ENCODE measurements at places on chromosomes 4 and X.

GRCh38 chrX:41671082-41671481 lies 17.7 kb upstream of the GPR34 start:
- no peak for DNase-seq

GRCh38 chr4:121594796-121595526 lies 101.8 kb downstream of the ANXA5 start:
- no peak for DNase-seq

DNA sequence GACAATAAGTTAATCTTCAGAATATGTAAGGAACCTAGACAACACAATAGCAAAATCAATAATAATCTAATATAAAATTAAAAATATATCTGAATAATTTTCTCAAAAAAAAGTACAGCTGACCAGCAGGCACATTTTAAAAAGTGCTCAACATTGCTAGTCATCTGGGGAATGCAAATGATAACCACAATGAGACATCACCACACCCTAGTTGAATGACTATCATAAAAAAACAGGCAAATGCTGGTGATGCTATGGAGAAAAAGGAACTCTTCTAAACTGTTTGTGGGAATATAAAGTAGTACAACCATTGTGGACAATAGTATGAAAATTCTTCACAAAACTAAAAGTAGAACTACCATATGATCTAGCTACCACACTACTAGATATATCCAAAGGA lies 956.9 kb upstream of the NDST4 start:
- DNase-seq = no peak

GRCh38 chrX:13742397-13743176 lies 8.0 kb downstream of the OFD1 start:
- peak; percentile 66 for DNase-seq

GRCh38 chr4:53775381-53775780 lies 184.1 kb upstream of the LNX1 start:
- no peak for DNase-seq

GRCh38 chr4:13860126-13860525 lies 232.6 kb upstream of the BOD1L1 start:
- DNase-seq = no peak

DNA sequence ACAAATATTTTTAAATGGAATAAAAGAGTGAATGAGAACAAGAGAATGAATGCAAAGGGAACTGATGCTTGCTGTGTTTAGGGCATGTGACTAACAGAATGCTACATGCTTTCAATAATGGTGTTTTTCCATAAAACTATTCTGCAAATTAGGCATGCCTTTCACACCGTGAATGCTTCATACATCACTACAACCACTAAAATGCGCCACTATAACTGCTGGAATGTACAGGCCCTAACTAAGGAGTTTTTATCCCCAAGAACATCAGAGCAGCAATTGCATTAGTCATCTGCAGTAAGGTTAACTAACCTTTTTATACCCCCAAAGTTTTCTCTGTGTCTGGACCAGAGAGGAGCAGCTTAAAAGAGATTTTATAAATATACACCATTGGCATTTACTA lies 190.4 kb downstream of the ARAP2 start:
- DNase-seq = no peak

DNA sequence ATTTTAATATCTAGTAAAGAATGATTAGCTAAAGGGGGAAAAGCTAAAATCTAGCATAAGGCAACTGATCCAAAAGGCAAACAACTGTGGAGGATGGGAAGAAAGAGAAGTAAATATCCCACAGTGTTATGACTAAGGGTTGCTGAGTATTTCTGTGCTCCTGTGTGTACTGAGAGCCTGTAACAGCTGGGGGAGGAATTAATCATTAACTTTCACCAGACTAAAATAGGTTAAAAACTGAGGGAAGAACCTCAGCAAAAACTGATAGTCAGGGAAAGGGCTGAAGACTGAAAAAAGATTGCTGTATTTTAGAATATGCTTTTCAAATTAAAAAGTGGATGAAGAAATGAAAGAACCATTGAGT lies 365.9 kb downstream of the CXXC4 start:
- DNase-seq = no peak
